Skin of body (tissue), 3 donors: ENCODE measurements at places on chromosomes 1 and 21.

- no peak for DNase-seq
Measured at GRCh38 chr1:219783605-219784235, 144.6 kb downstream of the SLC30A10 start.

DNA sequence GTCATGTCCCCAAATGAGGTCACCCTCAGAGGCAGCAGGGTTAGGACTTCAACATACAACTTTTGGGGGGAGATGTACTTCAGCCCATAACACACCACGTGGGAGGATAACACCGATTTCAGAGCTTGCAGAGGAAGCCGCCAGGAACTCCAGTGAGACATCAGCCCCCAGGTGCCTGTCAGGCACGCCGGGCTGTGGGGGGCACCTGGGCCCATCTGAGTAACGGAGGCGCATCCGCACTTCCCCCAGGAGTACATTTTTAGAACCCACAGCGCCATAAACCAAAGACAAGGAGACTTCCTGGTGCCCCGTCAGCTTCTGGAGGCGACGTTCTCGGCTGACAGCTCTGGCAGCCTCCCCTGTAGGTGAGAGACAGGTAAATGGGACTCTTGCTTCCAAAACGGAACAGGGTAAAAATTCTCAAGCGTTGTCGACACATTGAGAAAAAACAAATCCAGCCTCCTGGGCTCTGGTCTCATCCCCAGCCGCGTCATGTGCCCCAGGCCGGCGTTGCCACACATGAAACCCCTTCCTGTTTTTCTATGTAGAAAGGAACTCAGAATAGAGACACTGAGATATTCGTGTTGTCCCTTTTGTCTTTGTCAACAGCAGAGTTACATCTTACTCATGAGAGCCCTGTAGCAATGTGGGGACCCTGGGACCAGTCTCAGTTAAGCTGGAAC is 93.3 kb downstream of the PDE9A start:
- DNase-seq = no peak

DNA sequence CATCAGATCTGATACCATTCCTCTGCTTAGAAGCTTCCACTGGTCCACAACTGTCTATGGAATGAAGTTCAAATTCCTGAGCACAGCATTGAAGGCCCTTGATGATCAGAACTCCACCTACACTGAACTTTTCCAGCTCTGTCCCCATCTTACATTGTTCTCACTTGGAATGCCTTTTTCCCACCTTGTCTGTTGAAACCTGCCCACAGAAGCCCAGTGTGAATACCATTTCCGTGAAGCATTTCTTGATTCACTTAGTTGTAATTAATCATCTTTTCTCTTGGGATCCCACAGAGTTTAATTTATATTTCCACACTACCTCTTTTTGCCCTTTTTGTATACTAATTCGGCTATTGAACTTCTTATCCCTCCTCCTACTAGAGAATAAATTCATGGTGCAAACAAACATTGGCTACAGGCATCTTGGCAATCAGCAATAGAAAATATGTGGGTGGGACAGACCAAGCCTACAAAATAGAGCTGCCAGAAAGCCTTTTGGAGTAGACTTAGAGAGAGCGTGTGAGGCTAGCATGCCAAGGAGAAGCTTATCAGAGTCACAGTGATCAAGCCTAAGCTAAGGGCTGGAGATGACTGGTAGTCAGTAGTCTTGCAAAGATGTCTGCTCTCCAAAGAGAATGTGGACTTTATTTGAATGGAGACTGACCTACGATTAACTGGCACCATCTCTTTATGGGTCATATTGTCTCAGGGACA is 26.1 kb downstream of the NHLH2 start:
- DNase-seq = no peak

- DNase-seq = no peak
Measured at GRCh38 chr1:168939110-168939946, 167.2 kb upstream of the ATP1B1 start.

GRCh38 chr1:229116114-229116513 is 154.8 kb upstream of the RAB4A start:
- DNase-seq = no peak

- DNase-seq = no peak
Measured at GRCh38 chr1:172940174-172940855, 110.4 kb downstream of the TNFSF18 start.

- no peak for DNase-seq
Measured at GRCh38 chr1:230170153-230170547, 103.1 kb downstream of the GALNT2 start.

DNA sequence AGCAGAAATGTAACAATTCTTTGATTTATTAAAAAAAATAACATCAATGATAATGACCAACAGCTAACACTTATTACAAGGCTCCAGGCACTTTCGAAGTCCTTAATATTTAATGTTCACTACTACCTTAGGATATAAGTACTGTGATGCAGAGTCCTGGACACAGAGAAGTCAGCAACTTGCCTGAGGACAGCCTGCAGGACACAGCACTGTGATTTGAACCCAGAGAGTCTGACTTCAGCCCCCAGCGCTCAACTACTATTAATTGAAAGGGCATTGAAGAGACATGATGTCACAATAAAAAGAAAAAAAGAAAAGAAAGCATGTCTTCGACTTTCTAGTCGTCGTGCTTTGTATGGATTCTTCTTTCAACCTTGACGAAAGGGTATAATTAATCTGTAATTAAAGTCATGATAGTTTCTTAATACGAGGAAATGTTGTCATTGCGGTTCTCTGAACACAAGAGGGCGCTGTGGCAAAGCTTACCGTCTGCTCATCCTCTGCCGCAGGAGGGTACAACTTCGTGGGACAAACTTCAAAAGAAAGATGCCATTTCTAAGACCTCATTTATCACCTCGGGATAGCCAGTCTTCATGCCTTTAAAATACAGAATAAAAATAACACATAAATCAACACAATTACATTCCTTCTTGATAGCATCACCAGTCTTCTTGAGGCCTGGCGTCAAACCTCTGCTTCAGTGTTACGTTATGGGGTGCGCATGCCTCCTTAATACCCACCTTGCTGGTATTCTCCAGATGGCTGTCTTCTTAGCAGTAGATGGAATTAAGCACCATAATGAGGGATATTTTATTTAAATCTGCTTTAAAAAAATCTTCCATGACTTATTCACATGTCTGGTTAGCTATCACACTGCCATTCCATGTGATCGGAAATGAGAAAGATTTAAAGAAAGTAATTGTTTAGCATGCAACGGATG is 240.1 kb downstream of the DISC1 start:
- DNase-seq = peak; percentile 39
